ENCODE measurements at places on chromosomes 6 and 20. TPM values are rescaled to one million over a fixed set of nuclear protein-coding genes. Genes with fewer than 3 reads are reported as not detected.

DNA sequence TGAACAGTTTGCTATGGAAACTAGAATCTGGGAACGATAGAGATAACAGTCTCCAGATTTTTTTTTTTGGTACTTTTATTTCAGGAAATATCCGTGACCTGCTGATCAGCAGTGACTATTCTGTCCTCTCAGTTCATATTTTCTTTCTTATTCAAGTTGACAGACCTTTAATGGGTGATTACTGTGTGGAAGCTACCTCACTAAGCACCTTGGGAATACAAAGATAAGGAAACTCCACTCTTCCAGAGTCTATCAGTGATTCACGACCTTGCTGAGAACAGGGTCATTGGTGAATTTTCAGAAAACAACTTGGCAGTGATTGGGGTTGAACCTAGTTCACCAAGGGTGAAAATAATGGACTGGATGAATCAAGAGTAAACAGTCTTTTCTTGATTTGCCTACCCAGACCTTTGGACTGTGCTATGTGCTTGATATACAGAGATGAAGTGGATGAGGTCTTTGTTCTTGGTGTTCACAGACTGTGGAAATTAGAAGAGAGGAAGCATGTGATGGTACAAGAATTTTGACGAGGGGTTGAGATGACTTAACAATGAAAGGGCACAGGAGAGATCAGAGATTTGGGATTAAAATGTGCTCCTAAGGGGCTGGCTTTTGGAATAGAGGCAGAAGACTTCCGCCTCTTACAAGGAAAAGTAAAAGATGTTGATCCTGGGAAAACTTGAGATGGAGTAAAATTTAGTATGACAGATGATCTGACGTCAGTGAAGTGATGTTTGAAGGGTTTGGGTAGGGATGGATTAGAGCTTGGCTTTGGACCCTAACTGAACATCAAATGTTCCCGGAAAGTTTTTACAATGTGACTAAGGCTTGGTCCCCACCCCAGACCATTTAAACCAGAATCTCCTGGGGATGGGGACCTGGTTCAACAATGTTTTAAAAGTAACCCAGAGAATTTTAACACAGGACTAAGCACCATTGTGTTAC lies 1.2 kb downstream of the KAT14 start:
- no peak for DNase-seq
- no peaks in the 10 kb centered on the region for H3K27me3 ChIP-seq
- H3K4me1 ChIP-seq = peaks cover 25% of the 10 kb centered on the region
- H3K27ac ChIP-seq = no peak overlapping the region

DNA sequence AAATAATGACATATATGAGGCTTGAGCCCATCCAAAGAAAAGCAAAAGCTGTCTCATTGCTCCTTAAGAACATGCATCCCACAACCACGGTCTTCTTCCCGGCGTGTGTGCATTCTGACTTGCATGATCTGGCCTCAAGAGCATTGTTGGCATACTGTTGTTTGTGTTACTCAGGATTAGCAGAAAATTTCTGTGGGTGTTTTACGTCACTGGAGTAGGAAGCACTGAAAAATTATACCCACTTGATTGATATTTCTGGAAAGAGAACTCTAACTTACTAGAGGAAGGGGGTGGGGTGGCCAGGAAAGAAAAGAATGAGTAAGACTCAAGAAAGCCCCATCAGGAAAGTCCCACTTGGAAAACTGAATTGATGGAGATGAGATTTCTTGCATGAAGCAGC lies 326.2 kb upstream of the PRDM1 start:
- no peak for DNase-seq
- H3K4me1 ChIP-seq = no peaks in the 10 kb centered on the region
- H3K4me3 ChIP-seq = no peak overlapping the region
- no peak overlapping the region for H3K27ac ChIP-seq
- no peaks in the 10 kb centered on the region for H3K36me3 ChIP-seq

- H3K27ac ChIP-seq = no peak overlapping the region
- no peaks in the 10 kb centered on the region for H3K27me3 ChIP-seq
- no peak overlapping the region for H3K4me3 ChIP-seq
- H3K4me1 ChIP-seq = no peaks in the 10 kb centered on the region
- H3K36me3 ChIP-seq = no peaks in the 10 kb centered on the region
Observed at GRCh38 chr6:126112171-126112632, 125.9 kb downstream of the TRMT11 start.

DNA sequence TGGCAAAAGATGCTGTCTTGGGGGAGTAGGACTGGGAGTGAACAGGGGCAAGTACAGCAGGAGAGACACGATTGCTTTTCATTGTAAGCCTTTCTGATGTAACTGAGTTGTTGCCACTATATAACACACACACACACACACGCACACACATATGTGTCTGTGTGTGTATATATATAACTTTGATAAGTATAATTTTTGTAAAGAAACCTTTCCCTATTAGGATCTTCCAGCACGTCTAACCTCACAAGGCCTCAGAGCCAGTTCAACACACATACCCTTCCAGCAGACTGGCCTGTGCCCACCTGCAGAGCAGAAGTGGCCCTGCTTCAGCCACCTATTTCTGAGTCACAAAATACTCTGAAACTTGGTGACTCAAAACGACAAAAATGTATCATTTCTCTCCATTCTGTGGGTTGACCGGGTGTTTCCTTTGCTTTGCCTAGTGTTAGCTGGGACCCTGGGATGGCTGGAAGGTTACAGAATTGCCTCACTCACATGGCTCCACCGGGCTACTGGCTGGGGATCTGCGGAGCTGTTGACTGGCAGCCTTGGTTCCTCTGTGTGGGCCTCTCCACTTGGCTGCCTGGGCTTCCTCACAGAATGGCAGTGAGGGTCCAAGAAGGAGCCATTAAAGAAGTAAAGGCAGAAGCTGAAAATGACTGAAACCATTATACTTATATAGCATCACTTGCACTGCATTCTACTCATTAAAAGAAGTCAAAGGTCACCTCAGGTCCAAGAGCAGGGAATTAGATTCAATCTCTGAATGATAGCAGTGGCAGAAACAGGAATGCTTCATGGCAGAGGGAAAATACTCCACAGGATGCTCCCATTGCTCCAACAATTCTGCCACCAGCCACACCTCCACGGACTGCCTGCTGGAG lies 126.4 kb downstream of the BANF2 start:
- DNase-seq = no peak
- H3K4me1 ChIP-seq = peaks cover 14% of the 10 kb centered on the region
- H3K27me3 ChIP-seq = no peaks in the 10 kb centered on the region
- no peak overlapping the region for H3K4me3 ChIP-seq

DNA sequence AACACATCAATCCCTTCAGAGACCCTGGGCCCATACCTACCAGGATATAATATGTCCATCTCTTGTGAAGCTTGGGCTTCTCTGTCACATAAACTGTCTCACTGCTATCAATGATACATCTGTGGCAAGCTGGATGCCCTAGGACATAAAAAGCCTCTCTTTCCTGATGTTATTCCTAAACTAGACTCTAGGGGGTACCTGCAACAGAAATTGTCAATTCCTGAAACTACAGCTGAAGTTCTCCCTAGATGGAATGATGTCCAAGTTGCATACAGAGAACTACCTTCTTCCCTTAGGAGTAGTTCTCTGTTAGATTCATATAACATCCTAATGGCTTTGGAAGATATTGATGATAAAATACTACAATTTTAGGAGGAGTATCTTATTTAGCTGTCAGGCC lies 35.8 kb downstream of the TBX18 start:
- H3K36me3 ChIP-seq = no peaks in the 10 kb centered on the region
- H3K27ac ChIP-seq = no peak overlapping the region
- H3K27me3 ChIP-seq = no peaks in the 10 kb centered on the region
- no peaks in the 10 kb centered on the region for H3K4me1 ChIP-seq

DNA sequence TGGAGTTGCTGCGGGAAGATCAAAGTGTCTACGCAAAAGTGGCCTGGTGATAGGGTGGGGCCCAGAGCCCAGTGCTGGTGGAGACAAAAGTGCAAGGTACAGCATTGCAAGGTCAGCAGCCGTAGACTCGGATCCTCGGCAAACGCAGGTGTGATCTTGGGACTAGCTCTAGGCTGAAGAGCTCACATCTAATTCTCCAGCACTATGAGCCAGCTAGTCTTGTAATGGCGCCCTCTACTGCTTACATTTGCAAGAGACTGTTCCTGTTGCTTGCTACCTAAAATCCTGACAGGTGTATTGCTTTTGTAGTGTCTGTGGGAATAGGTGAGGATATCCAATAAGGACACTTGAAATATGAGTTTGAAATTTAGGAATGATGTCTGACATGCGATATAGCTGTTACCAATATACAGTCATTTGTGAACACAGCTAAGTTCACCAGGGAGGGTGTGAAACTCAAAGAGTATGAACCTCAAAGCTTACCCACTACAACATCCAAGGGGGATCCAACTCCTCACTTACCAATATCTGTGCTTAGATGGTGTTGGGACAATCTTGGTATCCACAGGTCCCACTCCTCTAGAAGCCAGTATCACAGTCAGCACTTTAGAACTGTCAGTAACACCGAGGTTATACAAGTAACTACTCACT lies 58.4 kb downstream of the PDE7B start:
- H3K4me1 ChIP-seq = no peaks in the 10 kb centered on the region
- no peaks in the 10 kb centered on the region for H3K36me3 ChIP-seq
- H3K4me3 ChIP-seq = no peak overlapping the region
- no peak for DNase-seq
- no peak overlapping the region for H3K27ac ChIP-seq

DNA sequence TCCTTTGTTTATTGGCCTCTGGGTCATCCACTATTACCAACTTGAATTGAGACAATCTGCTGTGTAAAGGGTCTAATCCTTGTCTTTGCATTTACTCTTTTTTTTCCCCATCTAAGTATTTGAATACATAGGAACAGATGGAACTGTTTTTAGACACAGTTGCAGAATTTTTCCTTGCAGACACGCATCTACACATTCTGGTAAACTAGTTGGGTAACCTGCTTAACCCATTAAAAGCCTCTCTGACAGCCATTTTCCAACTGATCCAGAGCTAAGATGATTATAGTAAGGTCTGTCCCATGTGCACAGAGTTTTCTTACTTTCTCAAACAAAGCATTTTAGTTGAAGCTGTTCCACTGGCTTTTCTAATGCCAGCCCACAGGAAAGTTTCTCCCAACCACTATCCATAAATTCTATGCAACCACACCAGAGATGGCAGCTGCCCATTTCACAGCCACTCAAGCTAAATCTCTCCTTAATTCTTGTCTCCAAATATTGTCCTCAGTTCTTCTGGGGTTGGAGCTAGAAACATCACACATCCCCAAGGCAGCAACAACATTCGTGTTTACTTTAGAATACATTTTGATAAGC lies 492.1 kb downstream of the MAFB start:
- no peak overlapping the region for H3K27ac ChIP-seq
- no peaks in the 10 kb centered on the region for H3K36me3 ChIP-seq
- no peaks in the 10 kb centered on the region for H3K27me3 ChIP-seq
- no peak for DNase-seq
- H3K4me3 ChIP-seq = no peak overlapping the region

DNA sequence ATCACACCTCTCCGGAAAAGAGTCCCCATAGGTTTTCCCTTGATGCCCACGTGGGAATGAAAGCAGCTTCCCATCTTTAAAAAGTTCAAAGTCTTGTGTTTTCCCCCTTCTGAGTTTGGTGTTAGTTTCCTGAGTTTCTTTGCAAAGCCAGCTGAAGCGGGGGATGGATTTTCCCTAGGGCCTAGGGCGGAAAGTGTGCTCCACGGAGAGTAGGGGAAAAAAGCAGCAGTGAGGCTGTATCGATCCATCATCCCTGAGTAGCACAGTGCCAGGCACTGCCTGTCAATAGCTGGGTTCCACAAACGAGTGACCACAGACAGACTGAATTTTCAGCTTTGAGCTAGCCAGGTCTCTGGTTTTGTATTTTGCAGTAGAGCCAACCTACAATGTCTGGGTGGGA lies 1.3 kb downstream of the DAAM2 start:
- no peaks in the 10 kb centered on the region for H3K27me3 ChIP-seq
- DNase-seq = no peak
- H3K27ac ChIP-seq = no peak overlapping the region
- H3K4me3 ChIP-seq = peak overlapping the region; percentile 53
- peaks cover 21% of the 10 kb centered on the region for H3K4me1 ChIP-seq
- H3K36me3 ChIP-seq = no peaks in the 10 kb centered on the region

DNA sequence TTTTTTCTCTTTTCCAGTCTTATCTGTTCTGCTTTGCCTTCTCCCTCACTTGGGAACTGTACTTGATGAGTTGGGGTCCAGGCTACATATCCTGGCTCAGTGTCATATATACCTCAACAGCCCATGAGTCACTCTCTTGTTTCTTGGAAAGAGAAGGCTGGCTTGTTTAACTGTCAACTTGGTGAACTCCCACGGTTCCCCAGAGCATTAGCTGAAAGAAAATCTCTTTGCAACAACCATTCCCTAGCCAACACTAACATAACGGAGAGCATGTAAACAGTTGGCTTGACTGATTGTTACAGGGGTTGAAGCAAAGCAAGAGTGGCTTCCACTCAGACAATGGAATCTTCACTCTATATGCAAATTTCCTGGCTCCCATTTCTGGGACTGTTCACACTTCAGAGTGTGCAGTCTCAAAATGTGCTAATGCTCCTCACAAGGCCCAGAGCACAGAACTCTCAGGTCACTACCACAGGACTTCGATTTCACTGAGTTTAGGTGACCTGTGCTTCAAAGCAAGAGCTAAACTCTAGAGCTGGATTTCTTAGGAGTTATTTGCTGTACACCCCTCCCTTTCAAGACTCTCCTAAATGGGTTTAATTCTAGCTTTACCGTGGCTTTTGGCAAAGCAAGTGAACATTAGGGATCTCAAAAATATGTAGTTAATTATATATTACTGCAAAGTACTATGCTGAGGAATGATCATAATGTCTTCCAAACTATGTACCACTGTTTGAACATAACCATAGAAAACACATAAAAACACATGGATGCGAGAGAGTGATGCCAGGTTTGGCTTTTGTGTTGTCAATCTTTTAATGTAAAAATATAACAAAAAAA lies 609.8 kb downstream of the RFPL4B start:
- no peaks in the 10 kb centered on the region for H3K36me3 ChIP-seq
- H3K27ac ChIP-seq = no peak overlapping the region
- DNase-seq = peak; percentile 90
- H3K4me1 ChIP-seq = no peaks in the 10 kb centered on the region
- H3K27me3 ChIP-seq = no peaks in the 10 kb centered on the region

GRCh38 chr20:35502352-35502751 lies 27.1 kb downstream of the C20orf173 start:
- H3K36me3 ChIP-seq = peaks cover 98% of the 10 kb centered on the region
- H3K27me3 ChIP-seq = no peaks in the 10 kb centered on the region
- peak overlapping the region; percentile 16 for H3K27ac ChIP-seq
- no peak overlapping the region for H3K4me3 ChIP-seq
- H3K4me1 ChIP-seq = no peaks in the 10 kb centered on the region

GRCh38 chr6:92047152-92047850 lies 1372.1 kb downstream of the EPHA7 start:
- H3K27me3 ChIP-seq = no peaks in the 10 kb centered on the region
- no peak overlapping the region for H3K4me3 ChIP-seq
- no peaks in the 10 kb centered on the region for H3K36me3 ChIP-seq
- H3K27ac ChIP-seq = no peak overlapping the region
- no peaks in the 10 kb centered on the region for H3K4me1 ChIP-seq

- peak overlapping the region; percentile 92 for H3K27ac ChIP-seq
- H3K4me3 ChIP-seq = peak overlapping the region; percentile 74
- H3K4me1 ChIP-seq = peaks cover 63% of the 10 kb centered on the region
- H3K36me3 ChIP-seq = no peaks in the 10 kb centered on the region
- no peak for DNase-seq
Observed at GRCh38 chr20:36462440-36463211, 78.7 kb upstream of the MYL9 start.

- no peak for DNase-seq
- no peaks in the 10 kb centered on the region for H3K36me3 ChIP-seq
- H3K4me1 ChIP-seq = no peaks in the 10 kb centered on the region
- H3K4me3 ChIP-seq = no peak overlapping the region
Observed at GRCh38 chr6:1562171-1562955, 47.4 kb upstream of the FOXC1 start.

ANGPT4 gene
- total RNA-seq = 0.16 TPM

STMND1 gene
- not detected for total RNA-seq

AKAP12 gene
- 28.9 TPM for total RNA-seq

TOX2 gene
- 29.9 TPM for total RNA-seq

KCNB1 gene
- 0.34 TPM for total RNA-seq

WFDC12 gene
- total RNA-seq = 0.44 TPM

CDK19 gene
- total RNA-seq = 18.4 TPM

BPIFA1 gene
- 9.2 TPM for total RNA-seq

Data from left lung (tissue), 14 donors.